ENCODE measurements at places on chromosomes 4 and X.

- DNase-seq = no peak
These were observed 56.0 kb upstream of the ESX1 start for GRCh38 chrX:104310657-104311254.

DNA sequence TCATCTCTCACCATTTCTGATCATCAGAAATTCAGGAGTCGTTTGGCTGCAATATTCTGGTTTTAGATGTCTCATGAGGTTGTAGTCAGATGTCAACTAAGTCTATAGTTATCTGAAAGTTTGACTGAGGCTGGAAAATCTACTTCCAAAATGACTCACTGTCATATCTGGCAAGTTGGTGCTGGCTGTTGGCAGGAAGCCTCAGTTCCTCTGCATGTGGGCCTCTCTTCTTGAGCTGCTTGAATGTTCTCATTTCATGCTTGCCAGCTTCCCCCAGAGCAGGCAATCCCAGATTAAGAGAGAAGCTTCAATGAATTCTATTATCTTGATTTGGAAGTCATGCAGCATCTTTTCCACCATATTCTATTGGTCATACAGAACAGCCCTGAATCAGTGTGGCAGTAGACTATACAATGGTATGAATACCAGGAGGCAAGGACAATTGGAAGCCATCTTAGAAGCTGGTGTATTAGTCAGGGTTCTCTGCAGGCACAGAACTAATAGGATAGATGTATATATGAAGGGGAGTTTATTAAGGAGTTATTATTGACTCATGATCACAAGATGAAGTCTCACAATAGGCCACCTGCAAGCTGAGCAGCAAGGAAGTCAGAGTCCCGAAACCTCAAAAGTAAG, 46.8 kb upstream of the ELF2 start:
- no peak for DNase-seq

GRCh38 chr4:156794863-156795262, 176.7 kb downstream of the PDGFC start:
- DNase-seq = no peak

GRCh38 chr4:101286663-101287062, 60.7 kb downstream of the PPP3CA start:
- no peak for DNase-seq

Data from dermis microvascular lymphatic vessel endothelial cell (primary cell).